Heart right ventricle (tissue), 16 donors: ENCODE measurements at places on chromosomes 13 and 19.
A peak's percentile ranks its signal among the peaks of the same experiment; 100 is the strongest.

- DNase-seq: no peak
Observed at GRCh38 chr19:47641891-47642485, 33.1 kb downstream of the BICRA start.

- no peak for DNase-seq
Observed at GRCh38 chr13:59623206-59623915, 540.4 kb downstream of the DIAPH3 start.

DNA sequence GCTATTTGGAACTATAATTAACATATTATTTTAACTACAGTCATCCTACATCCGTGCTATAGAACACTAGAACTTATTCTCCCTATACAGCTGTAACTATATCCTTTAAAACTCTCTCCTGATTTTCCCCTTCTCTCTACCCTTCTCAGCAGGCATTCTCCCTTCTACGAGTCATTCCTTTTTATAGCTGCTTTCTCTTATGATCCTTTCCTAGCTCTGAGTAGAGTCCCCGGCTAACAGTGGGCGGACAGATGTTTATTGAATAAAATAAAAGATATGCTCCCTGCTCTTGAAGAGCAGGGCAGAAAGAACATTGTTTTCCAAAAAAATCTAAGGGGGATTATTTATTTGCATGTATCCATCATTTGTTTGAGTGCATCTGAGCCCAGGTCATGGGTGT lies 246.5 kb upstream of the TMTC4 start:
- no peak for DNase-seq

GRCh38 chr19:49749055-49749716 lies 13.9 kb downstream of the TSKS start:
- no peak for DNase-seq

DNA sequence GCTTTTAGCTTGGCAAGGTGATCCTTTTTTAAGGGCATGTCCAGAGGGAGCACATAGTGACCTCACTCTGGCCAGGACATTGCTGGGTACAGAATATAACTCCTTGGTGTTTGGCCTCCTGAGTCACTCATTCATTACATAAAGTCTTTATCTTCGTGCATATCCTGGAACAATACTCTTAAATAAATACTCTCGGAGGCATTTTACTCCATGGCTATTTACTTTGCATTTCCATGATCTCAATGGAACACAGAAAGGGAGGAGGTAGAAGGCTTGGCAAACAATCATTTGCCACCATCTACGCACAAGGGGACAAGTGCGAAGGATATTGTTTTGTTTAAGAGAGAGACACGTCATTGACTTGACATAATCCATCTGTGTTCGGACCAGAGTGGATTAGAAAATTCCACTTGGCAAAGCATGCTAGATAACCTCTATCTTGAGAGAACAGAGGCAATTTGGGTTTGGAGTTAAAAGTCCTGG lies 210.0 kb downstream of the IRS2 start:
- no peak for DNase-seq

DNA sequence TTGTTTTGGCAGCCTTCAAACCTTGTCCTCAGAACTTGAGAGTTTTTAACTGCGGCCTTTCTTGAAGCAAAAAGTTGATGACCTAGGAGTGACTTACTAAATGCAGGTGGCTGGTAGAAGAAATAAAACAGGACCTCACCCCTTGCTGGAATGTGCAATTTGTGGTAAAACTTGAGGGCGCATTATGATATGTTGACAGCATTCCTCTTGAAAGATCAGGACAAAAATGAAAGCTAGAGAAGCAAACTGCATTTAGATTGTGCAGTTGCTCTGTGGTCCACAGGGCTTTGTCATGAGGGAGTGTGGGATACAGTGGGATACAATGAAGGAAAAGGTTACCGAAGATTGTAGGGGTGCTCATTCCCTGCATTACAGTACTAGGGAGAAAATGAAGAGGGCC lies 504.2 kb downstream of the GPC6 start:
- no peak for DNase-seq

DNA sequence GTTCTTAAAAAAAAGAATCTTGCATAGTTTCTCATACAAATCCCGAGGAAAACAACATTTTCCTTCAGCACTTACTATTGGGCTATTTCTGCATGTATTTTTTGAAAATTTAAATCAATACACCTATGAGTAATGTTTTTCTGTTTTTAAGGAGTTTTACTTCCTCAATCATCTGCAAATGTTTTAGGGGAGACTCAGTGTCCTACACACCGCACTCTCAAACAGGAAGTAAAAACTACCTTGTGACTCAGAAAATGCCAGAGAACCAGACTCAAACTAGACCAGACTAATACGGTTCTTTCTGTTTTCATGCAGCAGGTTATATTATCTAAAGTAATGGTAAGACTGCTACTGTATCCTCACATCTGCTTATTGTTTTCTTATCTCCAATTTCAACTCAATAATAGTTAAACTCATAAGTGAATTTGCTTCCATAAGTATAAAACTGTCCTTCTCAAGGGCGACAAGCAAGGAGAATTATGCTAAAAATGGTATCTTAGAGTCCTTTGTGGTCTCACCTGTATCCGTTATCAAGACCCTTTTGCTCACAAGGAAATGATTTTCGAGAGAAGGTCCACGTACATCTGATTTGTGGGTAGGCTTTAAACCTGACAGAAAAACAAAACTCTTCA lies 52.5 kb downstream of the FLT3 start:
- no peak for DNase-seq

GRCh38 chr19:46466536-46467196 lies 4.7 kb downstream of the PNMA8A start:
- DNase-seq: no peak

- no peak for DNase-seq
Observed at GRCh38 chr13:39780711-39781110, 125.2 kb downstream of the COG6 start.

DNA sequence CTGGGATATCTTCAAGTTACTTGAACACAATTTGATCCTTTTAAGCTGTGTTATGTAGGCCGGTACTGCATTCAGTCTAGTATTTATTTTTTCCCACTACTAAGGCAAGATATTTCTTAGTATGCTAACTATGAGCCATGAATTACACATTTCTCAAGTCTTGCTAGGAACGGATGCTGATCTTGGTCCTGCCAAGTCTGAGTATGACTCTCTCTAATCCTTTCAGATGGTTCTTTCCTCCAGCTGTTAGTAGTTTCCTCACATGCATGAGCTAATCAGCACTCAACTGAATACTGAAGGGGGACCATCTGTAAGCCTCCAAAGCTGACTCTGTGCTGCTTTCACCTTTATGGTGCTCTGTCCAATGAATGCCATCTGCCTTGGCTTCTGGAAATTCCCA lies 460.3 kb downstream of the KCTD12 start:
- no peak for DNase-seq

- DNase-seq: no peak
Observed at GRCh38 chr19:5867201-5868136, 2.9 kb downstream of the FUT5 start.

GRCh38 chr19:56121180-56122167 lies at the start of gene ZNF787:
TSS of gene ZNF787 (minus strand) at chr19:56121295. CDS start at chr19:56103217, 18,078 bp downstream.
- DNase-seq: peak; percentile 99

DNA sequence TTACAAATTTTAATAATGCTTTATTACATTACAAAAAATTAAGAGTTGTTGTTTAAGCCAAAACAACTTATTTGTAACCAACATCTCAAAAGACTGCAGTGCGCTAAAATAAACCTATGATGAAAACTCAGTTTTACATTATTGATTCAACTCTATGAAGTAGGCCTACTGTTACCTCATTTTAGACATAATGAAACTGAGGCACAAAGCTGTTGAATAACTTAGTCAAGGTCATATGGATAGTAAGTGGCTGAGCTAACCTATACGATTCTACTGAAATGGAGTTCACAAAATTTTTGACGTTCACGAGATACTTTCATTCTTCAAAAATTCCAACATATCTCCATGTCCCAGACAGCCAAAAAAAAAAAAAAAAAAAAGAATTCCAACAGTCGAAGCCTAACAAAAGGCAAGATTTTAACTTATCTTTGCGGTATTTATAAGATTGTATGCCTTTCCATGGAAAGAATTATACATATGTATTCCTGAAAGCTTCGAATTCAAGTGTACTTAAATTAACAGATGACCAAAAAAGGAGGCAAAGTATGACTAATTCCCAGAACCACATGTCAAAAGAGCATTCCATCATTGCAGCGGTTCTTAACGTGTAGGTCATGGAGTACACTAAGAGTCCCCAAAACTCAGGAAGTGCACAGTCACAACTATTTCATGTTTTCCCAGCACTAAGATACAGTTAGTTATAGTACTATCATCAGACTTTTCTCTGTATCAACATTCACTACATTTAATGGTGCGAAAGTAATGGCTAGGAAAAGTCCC lies 69.4 kb downstream of the PSPC1 start:
- DNase-seq: no peak

GRCh38 chr19:4083677-4084546 lies 17.2 kb upstream of the ZBTB7A start:
- peak; percentile 50 for DNase-seq

GRCh38 chr13:109655611-109656010 lies 130.8 kb downstream of the IRS2 start:
- peak; percentile 27 for DNase-seq

DNA sequence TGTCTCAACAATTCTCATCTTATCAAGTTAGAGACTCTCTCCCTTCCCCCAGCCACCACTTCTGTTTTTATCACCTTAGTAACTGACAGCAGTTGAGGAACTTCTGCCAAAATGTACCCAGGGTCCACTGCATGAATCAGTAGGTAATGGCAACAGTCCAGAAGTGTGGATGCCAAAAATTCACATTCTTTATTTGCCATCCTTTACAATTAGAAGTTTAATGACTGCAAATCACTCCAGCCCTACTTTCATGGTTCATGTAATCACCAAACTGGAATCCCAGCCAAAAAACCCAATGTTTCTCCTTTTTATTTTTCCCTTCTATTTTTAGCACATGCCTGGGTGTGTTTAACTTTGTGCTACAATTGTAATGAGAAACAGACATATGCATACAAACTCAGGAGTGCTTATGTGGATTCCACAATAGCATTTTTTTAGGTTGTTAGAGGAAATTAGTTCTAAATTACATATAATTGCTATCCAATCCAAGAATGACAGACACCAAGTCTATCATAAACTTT lies 243.5 kb downstream of the RGCC start:
- no peak for DNase-seq

GRCh38 chr13:111031531-111031961 lies 83.6 kb upstream of the ARHGEF7 start:
- no peak for DNase-seq

DNA sequence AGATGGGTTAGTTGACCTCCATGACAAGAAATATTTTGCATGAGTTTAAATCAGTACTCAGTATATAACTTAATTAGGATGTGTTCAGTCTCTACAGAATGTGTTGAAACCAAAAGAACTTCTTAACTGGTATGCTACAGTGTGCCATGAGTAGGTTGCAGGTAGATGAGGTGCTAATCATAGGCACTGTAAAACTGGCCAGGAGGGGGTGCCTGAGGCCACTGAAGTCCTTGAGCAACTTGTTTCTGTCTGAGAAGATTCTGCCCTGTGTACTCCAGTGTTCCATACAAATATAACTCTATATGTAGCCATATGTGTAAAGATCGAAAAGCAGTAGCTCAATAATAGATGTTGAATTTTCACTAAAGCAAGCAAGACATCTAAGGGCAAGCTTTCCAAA lies 549.2 kb upstream of the KLF12 start:
- no peak for DNase-seq

DNA sequence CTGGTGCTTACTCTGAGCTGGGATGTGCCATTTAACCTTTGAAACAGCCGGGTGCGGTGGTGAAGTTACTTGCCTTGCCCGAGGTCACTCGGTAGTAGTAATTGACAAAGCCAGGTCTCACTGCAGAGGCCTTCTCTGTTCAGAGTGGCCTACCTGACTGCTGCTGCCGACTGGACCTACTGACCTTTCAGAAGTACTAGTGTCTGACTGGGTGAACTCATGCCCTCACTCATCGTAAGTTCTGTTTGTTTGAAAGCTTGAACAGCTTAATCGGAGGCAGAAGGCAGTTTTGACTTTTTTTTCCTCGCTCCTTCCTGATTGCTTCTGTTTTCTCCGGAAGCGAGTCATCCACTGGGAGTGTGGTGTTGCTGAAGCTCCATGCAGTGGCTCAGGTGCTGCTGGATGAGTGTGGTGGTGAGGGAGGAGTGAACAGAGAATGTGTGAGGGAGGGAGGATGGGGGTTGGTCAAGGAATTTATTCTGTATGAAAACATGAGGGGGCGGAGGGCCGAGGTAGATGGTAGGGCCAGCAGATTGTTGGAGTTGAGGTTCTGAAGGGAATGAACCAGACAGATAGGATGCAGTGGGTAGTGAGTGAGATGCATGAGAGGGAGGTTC lies 2.7 kb downstream of the SPINT2 start:
- no peak for DNase-seq

DNA sequence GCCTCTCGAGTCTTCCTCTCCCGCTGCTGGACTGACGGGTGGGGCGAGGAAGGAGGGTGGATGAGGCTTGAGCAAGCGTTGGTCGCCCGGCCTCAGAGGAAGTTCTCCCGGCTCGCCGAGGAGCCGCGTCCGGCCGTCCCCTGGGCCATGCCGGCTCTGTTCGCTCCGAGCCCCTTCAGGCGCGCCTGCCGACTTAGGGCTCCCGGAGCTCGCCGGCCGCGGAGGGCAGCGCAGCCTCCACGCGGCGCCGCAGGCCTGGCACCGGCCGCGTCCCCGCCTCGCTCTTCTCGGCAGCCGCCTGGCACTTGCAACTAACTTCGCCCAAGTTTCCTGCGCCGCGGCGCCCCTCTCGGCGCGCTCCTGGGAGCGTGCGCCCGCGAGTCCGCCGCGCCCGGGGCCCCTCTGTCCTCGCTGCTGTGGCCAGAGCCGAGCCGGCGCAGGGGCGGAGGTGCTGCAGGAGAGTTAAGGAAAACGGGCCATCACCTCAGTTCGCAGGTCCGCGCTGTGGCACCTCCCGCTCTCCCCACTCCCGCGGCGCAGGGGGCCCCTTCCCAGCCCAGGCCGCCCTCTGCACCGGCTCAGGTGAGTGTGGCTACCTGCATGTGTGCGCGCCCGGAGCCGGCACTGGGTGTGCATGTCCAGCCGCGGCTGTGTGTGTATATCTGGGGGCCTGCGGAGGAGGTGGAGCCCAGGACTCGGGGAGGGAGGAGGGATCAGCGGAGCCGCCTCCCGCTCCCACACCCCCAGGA lies 641 bp upstream of the SOX21 start:
- DNase-seq: no peak

DNA sequence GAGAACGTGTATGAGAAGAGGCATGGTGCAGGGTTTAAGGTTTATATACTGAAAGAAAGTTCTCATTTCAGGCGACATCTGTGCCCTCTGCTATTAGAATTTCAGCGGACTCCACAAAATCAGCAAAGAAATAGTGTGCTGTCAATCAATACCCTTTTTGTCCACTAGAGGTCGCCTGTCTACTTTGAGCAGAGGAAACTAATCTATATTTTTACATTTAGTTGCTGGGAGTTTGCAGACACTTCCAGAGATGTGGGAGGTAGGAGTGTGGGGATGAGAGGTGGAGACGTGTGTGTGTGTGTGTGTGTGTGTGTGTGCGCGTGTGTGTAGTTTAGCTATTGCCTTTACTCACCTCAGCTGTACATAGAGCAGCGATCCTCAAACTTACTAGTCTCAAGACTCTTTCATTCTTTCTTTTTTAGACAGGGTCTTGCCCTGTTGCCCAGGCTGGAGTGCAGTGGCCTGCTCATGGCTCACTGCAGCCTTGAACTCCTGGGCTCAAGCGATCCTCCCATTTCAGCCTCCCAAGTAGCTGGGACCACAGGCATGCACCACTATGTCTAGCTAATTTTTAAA lies 9.7 kb downstream of the INAFM1 start:
- peak; percentile 55 for DNase-seq
